ENCODE measurements at places on chromosomes 6 and 20.

DNA sequence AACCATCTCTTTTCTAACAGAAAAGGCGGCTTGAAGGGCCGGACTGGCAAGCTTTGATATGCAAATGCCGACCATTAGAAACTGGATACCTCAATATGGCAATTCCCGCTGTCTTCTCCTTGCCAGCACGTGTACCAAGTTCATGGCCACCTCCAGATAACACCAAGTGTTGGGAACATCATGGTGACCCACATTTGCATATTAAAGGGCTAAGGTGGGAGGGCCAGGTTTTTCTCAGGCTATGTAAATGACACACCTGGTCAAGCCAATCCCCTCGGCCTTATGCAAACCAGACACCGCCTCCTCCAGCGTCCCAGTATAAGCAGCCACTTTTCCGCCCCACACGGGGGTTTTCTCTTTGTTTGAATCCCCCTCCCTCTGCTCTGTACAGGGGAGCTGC is 110.7 kb downstream of the DACT2 start:
- no peak for DNase-seq

DNA sequence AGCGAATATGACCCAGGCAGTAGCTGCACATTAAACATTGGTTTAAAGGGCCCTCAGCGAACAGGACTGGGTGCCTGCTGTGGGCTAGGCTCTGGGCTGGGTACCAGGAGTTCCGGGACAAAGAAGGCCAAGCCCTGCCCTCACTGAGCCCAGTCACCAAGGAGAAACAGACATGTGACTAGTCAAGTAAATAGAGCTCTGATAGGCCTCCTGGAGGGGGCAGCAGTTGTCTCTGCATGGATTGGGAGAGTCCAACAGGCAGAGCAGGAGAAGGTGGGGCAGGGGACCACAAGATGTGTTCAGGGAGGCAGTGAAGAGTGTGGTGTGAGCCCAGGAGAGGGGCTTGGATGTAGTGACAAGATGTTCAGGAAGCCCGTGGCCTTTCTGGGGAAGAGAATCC is 3.1 kb downstream of the HM13 start:
- peak; percentile 60 for DNase-seq

DNA sequence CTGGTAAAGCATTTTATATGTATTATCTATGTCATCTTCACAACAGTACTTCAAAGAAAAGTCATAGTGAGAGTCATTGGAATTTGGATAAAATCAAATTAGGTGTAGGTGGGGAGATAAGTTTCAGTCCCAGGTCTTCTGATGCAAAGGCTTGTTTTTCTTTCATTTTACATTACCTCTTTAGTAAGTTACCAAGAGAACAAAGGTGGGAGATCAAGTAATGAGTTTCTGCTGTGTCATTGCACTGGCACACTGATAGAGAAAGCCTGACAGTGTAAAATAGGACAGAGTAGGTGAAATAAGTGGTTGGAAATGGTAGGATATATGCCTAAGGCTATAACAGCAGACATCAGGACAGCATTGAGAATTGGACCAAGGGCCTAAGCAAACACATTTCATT is 250.4 kb downstream of the NKAIN2 start:
- DNase-seq: no peak

GRCh38 chr6:5517796-5518195 is 256.5 kb downstream of the FARS2 start:
- peak; percentile 74 for DNase-seq

DNA sequence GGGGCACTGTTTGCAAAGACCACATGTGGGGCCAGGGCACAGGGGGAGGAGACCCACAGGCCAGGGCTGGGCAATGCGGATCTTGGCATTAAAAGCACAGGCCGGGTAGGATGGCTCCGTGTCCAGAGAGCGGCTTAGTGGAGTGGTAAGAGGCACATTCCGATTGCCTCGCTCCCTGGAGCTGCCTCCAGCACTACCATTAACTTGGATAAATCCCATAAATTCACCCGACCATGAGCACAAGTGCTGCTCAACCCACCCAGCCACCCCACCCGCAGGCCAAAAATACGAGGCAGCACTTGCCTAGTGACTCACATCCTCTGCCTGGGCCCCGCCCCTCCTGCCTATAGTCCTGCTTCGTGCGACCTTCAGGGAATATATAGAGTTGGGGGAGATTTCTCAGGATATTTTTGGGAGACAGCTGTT is 67.5 kb upstream of the QKI start:
- no peak for DNase-seq

GRCh38 chr6:168834042-168834587 is 393.1 kb downstream of the SMOC2 start:
- DNase-seq: peak; percentile 37

DNA sequence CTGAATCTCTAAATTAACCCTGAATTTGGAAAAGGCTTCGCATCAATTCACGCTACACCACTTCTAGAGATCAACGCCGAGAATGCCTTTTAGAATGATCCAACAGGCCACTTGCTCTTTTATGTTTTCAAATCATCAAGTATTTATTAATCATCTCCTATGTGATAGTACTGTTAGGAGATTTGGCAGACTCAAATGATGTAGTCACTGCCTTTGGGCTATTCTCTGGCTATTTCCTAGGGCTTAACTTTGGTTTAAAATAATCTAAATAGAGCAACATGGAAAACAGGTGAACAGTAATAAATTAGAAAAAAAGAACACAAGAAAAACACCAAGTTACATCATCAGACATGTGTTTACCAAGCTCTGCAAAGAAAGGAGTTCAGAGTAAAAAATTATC is 140.3 kb downstream of the TENT5A start:
- no peak for DNase-seq

DNA sequence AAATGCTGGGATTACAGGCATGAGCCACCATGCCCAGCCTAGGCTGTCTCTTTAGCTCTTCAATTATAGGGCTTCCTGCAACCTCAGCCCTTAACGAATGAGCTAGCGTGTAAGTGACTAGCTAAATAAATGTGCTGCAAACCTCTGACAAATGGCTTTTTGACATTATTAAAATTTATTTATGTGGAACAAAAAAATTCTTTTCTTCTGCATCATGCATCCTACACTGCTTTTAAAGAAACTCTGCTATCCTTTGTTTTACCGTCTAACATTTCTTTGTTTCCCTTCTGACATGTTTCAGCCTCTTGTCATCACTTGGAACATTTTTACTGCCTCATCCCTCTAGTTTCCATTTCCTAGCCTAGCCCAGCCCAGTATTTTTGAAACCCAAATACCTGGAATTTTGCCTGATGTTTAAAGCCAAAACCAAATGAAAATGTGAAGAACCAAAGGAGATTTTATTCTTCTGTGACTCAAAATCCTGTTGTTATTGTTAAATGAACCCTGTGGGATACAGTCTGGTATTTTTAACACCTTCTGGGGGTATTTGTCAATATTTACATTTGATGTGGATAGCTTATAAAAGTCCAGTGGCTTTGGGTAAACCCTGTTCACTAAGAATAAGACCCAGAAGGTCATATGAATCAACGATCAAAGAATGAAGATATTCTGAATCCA is 9.5 kb downstream of the NT5E start:
- DNase-seq: no peak

DNA sequence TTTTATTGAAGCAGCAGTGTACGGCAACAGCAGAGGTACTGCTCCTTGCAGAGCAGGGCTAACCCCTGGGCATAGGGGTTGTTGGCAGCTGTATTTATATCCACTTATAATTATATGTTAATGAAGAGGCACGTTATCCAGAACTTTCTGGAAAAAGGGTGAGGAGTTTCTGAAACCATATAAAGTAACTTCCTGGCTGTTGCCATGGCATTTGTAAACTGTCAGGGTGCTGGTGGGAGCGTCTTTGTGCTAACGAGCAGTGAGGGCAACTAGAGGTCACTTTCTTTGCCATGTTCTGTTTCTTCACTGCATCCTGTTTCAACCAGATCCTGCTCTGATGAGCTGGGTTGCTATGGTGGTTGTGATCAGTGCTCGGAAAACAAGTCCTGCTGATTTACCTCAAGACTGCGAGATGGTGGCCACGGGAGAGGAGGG is 11.1 kb upstream of the ARFGEF2 start:
- DNase-seq: no peak

DNA sequence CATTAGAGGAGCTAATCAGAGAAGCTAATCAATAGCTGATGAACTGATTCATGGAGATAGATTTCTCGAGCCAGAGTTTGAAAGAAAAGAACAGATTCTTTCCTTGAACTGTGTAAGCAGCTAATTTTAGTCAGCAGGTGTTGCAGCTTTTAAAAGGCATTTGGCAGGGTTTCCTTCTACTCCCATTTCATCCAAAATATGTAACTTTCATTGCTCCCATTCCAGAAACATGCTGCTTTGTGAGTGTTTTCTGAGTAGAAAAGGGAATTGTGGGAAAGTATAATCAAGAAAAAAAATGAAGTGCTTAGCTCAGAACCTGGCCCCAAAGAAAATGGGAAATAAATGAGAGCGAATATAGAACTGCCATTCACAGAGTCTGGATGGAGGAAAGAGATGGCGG is 20.8 kb downstream of the SLC35F1 start:
- DNase-seq: no peak

DNA sequence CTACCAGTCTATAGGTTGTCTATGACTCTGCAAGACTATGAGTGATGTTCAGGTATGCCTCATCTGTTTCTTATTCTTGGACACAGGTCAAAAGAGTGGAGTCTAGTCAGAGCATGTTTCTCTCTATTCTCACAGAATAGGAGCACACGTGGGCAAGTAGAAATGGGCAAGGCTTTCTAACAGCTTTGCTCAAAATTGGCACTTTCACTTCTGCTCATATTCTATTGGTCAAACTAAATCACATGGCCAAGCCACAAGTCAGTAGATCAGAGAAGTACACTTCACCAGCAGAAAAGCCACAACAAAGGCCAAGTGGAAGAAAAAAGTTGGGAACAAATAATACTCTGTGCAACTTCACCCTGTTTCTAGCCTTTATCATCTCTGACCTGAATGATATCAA is 354.5 kb upstream of the SYNCRIP start:
- DNase-seq: peak; percentile 16

DNA sequence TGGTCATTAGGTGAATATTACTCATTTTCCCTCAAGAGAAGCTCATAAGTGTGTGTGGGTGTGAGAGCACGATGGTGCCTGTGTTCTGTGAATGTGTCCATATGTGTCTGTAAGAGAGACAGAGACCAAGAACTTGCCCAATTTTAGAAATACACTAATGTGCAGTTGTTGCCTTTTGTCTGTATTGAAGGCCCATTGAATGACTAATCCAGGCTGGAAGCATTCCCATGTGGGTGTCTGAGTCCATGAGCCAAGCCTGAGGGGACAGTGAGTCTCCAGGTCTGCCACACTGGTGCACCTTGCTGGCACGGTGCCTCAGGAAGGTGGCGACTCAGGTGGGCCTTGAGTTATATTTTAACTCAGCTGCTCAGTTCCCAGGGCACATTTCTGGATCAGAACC is 25.5 kb upstream of the ASXL1 start:
- DNase-seq: no peak

DNA sequence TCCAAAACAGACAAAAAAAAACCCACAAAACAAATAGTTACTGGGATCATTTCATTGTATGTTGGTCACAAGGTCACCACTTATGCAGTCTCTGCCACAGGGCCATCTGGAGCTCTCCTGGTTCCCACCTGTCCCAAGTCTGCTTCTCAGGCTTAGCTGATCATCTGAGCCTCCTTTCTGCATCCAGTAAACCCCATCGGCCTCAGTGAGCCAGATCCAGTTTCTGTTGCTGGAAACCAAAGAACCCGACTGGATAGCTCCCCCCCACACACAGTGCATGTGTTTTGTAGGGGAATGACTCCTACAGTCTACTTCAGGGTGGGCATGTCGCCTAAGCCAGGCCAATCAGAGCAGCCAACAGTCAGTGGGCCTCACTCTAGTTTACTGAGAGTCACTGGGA is 233.3 kb downstream of the PREX1 start:
- DNase-seq: no peak

DNA sequence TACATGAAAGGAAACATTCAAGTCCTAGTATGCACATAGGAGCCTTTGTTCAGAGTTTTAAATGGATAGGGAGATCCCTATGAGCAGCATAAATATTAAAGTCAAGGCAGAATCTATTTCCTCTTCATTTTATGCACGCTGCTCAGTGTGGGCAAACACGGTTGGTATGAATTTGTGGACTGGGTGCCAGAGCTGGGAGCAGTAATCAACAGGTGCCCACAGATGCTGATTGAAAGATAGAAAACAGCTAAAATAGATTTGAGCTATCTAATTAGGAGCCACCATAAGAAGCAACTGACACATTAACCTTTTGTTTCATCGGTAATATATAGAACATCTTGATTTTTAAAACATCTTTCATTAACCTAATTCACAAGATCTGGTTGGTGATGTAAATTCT is 175.5 kb downstream of the EYS start:
- no peak for DNase-seq

GRCh38 chr20:889932-890463 is 26.1 kb downstream of the ANGPT4 start:
- no peak for DNase-seq

DNA sequence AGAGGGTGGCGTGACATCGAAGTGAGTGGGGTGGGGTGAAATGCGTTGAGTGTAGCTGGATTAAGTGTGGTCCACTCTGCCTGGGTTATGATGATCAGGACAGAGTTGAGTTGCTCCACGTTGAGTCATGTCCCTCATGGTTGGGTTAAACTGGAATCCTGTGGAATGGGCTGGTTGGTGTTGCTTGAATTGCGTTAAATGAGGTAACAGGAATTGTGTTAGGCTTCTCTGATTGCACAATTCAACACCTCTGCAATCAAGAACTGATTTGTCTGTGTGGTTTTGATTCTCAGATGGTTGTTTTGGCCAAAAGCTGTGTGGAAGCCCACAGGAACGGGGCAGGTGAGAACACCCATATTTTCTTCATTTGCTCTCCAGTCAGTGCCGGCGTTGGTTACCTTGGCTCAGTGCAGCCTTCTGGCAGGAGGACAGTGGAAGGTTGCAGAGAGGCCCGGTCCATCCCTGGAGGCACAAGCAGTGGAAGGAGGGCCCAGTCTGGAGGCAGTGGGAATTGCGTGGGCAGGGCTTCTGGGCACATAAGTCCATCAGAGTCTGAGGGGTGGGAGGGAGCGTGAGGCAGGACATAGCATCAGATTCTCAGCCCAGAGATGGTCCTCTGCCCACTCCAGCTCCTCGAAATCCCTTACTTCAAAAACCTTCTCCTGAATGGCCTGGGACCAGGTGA is 11.6 kb downstream of the NOTCH4 start:
- no peak for DNase-seq

GRCh38 chr20:21555470-21556120 is 41.7 kb upstream of the NKX2-2 start:
- DNase-seq: no peak

DNA sequence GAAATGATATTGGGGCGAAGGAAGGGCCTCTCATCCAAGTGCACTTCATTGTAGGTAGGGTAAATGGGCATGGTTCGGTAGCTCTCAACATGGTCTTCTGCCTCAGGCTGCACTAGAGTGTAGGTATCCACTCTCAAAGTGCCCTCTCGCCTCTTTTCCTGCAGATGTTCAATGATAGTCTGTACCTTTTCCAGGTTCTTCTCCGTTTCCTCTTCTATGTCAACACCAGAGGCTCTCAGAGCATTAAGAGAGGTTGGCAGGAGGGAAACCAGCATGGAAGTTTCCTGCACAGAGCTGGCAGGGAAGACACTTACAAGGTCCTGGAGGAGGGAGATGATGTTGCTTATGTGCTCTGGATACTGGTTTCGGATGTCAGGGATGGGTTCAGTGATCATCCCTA is 7.1 kb downstream of the ZNFX1 start:
- no peak for DNase-seq
